ENCODE measurements at places on chromosomes 2 and 18. TPM values are rescaled to one million over a fixed set of nuclear protein-coding genes. Genes with fewer than 3 reads are reported as not detected.
A peak's percentile ranks its signal among the peaks of the same experiment; 100 is the strongest.

DNA sequence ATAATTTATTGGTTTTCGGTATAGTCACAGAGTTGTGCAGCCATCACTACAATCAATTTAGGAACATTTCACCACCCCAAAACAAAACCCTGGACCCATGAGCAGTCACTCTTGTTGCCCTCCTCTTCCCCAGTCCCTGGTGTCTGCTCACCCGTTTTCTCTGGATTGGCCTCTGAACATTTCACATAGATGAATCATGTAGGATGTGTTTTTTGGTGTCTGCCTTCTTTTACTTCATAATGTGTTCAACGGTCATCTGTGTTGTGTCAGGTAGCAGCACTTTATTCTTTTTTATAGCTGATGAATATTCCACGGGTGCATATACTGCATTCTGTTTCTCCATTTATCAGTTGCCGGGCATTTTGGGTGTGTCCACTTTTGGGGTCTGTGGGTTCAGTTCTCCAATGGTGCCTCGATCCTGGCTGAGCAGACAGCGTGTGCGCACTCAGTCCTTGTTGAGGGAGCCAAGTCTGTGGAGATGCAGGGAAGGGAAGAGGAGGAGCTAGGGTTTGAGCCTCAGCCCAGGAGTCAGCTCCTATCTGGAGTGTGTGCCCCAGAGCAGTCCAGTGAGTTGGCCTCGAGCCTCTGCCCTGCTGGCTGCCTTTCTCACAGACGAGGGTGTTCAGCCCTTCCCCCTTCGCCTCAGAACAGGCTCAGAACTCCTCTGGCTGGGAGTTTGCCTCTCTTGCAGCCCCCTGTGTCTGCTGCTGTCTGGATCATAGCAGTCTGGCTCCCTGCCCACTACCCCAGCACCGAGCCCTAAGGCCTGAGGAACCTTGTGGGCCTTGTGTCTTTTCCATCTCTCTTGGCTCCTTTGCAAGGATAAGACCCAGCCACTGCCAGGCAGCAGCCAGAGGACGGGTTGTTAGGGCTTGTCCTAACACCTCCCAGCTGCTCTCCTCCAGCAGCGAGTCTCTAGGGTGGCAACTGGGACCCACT, 18.0 kb downstream of the C2orf74 start:
- DNase-seq, result peak; percentile 89

DNA sequence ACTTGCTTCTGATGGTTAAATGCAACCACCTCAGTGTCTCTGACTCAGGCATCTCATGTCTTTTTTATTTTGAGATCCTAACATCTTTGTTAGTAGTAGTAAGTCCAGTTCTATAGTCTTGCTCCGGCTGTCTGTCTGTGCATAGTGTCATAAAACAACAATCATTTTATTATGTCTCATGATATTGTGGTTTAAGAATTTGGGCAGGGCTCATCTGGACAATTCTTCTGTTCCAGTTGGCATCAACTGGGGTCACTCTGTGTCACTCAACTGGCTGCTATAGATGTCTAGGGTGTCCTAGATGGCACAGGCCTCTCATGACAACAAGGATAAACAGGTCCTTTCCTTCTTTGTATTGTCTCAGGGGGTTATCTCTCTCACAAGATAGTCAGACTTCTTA, 299.6 kb upstream of the ZNF521 start:
- no peak for DNase-seq

DNA sequence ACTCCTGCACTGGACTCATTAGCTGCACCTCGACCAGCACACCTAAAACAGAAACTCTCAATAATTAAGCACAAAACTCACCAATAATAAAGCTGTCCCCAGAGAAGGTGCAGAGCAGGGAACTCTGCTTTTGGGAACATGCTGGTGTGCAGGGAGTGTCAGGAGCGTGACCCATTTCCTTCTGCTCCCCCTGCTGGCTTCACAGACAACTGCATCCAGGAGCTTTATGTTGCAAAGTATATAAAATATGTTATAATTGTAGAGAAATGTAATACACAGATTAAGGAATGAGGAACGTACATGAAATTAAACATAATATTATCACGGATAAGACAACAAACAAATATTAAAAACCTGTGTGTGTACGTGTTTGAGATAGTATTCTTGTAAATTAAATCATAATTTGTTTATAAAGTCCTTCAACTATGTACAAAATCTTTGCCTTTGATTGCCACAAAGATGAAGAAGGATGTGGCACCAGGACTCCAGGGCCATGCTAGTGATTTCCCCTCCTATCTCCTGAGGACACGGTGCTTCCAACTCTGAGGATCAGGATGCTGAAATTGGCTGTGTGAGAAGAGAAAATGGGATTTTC, 68.6 kb upstream of the MAL start:
- DNase-seq, result peak; percentile 61

The TRIM43B gene
- not detected for total RNA-seq

The CNPPD1 gene
- 35.2 TPM for total RNA-seq

The EGR4 gene
- not detected for total RNA-seq

The TRIM43 gene
- not detected for total RNA-seq

The ZAP70 gene
- not detected for total RNA-seq

The PLGLB1 gene
- 0.38 TPM for total RNA-seq

The SPDYA gene
- total RNA-seq, result not detected

Measured in GM23248 (cell line).